ENCODE measurements at places on chromosomes 12 and 14. TPM values are rescaled to one million over a fixed set of nuclear protein-coding genes. Genes with fewer than 3 reads are reported as not detected.

The FAM222A gene
- 1.2 TPM for polyA plus RNA-seq

The TMPRSS12 gene
- polyA plus RNA-seq = not detected

The ING4 gene
- polyA plus RNA-seq = 66.4 TPM

The RPS6KA5 gene
- 13.4 TPM for polyA plus RNA-seq

The RNASE3 gene
- polyA plus RNA-seq = not detected

The AKAP3 gene
- 1.3 TPM for polyA plus RNA-seq

The CLEC4C gene
- polyA plus RNA-seq = not detected

DNA sequence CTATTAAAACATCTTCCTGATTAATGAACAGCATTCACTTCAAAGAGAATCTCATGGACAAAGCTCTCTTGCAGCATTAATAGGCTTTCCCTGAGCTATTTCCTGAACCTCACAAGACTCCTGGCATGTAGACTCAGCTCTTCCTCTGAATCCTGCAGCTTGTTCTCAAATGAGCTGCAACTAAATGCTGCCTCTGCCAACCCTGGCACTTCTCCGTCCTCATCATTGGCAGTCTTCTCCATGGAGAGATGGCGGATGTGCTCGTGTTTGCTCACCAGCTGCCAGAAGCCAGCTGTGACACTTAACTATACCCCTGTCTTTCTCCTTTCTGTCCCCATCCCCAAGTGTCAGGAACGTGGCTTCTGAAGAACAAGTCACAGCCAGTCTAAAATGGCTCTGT, 232.1 kb downstream of the FOXN3 start:
- no peak for DNase-seq

DNA sequence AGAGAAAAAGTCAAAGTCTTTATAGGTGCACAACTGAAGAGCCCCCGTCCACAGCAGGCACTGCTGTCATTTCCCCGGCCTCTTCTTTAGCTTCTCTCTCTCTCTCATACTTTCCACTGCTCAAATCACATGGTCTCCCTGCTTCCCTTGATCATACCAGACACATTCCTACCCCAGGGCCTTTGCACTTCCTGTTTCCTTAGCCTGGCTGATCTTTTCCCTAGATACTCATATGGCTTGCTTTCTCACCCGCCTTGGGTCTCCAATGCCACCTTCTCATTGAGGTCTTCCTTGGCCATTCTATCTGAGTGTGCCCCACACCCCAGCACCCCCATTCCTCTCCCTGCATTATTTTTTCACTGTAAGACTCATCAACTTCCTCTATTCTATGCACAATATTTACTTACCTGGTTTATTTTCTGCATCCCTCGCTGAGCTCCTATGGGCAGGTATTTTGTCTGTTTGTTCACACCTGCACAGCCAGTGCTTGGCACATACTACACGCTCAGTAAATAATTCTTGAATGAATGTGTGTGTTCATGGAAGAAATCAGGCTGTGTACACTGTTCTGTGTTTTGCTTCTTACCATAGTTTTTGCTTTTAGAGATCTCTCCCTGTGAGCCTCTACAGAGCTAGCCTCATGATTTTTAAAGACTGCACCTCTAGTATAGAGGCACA, 31.9 kb downstream of the SERPINA1 start:
- no peak for DNase-seq

- no peak for DNase-seq
Observed at GRCh38 chr12:93777254-93777653, 100.1 kb downstream of the CRADD start.

GRCh38 chr12:87253157-87253556, 776.0 kb downstream of the C12orf50 start:
- no peak for DNase-seq

DNA sequence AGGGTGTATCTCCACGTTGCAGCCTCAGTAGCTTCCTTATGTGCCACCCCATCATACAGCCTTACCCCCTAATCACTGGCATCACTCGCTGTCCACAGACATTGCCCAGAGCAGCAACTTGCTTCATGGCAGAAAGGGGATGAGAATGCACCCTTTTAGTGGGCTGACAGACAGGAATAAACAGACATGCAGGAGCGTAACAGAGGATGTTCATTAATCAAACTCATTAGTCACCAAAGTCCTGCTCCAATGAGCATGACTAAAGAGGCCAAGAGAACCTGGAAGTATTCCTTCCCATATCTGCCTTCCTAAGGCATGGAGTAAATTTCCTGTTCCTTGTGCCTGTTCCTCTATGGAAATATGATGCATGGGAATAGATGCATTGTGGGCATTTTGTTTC, 197.0 kb downstream of the PHLDA1 start:
- DNase-seq = no peak

GRCh38 chr12:57142121-57142520, 5.3 kb downstream of the LRP1-AS start:
- DNase-seq = no peak

DNA sequence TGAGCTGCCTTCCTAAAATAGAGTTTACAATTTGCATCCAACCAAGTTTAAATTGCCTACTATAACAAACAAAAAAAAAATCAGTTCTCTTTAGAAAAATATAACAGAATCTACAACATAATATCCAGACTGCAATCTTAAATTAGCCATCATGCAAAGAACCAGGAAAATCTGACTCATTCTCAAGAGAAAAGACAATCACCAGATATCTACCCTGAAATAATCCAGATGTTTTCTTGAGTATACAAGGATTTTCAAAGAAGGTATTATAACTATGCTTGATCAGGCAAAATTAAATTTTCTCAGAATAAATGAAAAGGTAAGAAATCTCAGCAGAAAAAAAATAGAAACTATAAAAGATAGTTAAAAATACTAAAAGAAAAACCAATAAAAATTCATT, 115.6 kb downstream of the CCER1 start:
- DNase-seq = no peak

DNA sequence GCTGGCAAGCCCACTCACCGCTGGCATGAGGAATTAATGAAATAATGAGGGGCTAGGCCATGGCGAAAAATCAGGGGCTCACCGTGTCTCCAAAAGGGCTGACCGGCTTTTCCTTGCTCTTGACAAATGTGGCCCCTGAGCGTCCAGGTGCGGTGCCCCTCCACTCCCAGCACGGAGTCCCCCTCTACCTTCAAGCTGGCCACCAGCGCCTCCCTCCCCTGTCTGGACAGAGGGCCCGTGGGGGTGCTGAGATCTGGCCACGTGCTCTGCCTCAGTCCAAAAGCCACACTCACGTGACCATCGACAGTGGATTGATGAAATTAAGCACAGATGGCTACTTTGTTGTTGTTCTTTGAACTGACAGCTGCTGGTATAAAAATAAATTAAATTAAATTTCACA, 78.8 kb upstream of the BCL11B start:
- DNase-seq = no peak

GRCh38 chr12:78666584-78666983, 198.0 kb upstream of the SYT1 start:
- no peak for DNase-seq

GRCh38 chr14:104110491-104111209, 25.1 kb downstream of the ASPG start:
- no peak for DNase-seq

DNA sequence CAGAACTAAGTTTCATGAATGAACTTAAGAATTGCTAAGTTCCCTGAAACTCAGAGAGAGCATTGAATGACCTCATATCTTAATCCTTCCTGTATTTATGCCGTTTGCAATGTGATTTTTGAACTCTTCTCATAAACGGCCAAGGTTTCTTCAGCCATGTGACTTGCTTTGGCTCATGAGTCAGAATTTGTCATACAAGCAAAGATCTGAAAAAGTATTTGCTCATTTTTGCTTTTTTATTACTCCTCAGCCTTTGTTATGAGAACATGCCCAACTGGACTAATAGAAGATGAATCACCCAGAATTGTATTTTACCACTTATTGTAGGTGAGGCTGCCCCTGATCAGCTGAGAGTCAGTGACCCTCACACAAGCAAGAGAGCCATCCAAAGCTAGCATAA, 693.8 kb downstream of the BCL11B start:
- no peak for DNase-seq

GRCh38 chr12:124277394-124278241, 17.3 kb upstream of the RFLNA start:
- no peak for DNase-seq

DNA sequence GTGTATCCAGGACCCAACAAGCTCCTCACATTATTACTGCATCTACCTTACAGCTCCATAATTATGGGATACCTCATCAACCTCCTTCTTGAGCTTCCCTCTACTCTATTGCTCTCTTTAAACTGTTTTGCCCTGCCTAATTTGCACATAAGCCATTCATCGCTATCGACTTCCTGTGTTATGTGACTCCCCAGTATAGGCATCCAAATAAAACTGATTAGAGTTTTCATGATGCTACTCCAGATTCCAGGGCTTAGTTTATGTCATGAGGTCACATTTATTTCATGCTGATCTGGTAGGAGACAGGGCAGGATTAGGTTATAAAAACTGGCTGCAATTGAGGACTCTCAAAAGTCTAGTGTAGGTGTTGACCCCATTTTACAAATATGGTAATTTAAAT, 569.9 kb upstream of the MGAT4C start:
- DNase-seq = no peak

DNA sequence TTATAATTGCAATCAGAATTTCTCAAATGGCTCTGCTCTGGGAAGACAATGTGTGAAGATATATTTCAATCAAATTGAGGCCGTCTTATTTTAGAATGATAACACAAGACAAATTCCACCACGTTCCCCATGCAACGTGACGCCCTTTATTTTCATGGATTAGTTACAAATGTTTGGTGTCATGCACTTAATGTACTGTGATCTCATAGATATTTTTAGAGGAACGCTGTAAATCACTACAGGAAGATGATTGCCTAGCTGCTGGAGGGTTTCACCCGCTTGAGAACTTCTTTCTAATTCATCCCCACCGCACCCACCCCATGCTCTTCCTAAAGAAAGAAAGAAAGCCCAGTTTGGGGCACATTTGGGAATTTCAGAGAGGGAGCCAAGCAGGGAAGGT, 117.2 kb downstream of the PLXNC1 start:
- DNase-seq = no peak

GRCh38 chr12:44497044-44497443, 379.1 kb downstream of the NELL2 start:
- no peak for DNase-seq

DNA sequence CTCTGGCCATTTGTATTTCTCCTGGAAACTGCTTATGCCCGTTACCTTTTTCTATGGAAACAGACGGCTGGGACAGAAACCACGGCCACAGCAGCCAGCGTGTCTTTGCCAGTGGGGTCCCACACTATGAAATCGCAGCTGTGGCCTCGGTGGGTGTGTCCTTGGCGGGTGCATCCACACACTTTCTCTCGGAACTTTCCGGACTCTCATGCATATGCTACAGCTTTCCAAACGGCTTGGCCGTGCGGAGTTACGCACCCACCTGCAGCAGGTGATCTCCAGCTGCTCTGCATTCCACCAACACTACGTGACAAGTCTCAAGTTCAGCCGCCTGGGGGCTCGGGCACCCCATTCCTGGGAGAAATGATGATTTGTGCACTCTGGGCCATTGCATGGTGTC, 1.3 kb upstream of the BTBD6 start:
- DNase-seq = no peak

DNA sequence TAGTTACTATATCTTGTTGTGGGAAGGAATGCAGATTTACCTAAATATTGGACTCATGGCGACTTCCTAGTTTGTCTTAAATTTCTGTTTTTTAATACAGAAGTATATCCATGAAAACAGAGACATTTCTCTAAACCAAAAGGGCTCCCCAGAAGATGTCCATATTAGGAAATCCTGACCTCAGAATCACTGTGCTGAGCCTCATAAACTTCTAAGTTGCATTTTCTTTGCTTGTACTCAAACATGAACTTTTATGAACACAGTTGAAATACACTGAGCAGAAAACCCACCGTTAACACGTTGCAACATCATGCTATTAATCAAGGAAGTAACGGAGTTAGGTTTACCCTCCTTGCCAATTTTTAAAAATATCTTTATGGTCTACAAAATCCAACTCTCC, 42.9 kb upstream of the NR2C1 start:
- no peak for DNase-seq

- DNase-seq = no peak
Observed at GRCh38 chr12:74689929-74690328, 152.3 kb downstream of the ATXN7L3B start.

GRCh38 chr12:76746516-76746915, 17.4 kb upstream of the ZDHHC17 start:
- DNase-seq = no peak

- DNase-seq = no peak
Observed at GRCh38 chr14:104040539-104040938, 45.0 kb upstream of the ASPG start.

DNA sequence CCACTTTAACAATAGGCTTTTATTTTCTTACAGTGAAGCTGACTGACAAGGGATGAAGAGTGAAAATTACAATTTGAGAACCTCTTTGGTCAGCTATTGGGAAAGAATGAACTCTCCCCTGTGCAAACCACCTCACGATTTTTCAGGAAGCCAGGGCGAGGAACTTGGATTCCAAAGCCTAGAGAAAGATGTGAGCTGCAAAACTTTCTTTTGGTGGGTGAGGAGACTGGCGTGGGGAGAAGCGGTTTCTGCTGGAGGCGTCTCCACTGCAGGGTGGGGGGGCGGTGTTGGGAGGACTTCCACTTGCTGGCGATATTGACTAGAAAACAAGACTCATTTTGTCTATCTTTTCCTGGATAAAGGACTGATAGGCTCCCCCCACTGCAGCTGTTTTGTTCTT, 59.3 kb upstream of the VRK1 start:
- DNase-seq = no peak

DNA sequence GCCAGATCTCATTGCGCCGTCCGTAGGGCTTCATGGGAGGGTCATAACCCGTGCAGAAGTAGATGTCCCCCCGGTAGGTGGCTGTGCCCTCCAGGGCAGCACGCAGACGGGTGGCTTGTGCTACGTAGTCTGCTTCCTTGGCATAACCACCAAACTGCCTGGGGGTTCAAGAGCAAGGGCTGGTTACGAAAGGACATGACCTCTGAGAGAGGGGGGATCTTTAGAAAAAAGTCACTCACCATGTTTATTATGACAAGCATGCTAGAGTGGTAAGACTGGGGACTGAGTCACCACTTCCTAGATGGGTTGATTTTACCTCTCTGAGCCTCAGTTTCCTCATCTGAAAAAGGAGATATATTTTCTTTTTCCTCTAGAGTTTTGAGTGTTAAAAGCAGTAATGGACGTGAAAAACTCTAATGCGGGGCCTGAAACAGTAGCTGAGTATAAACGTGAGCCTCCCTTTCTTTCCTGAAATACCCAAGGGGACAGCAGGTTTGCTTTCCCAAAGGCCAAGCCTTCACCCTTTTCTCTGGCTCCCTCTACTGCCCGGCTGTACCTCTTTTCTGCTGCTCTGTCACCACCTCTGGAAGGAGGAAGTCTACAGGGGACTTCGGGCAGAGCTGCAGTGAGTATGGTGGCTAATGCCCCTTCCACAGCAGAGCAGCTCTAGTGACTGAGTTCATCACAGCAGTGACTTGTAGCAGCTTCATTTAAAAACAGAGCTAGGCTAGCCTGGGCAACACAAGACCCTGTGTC, 23.5 kb upstream of the GPRC5D start:
- no peak for DNase-seq
